ENCODE measurements at places on chromosomes 11 and 22.

- no peak for DNase-seq
Observed at GRCh38 chr11:35967042-35967441, 23.2 kb downstream of the LDLRAD3 start.

DNA sequence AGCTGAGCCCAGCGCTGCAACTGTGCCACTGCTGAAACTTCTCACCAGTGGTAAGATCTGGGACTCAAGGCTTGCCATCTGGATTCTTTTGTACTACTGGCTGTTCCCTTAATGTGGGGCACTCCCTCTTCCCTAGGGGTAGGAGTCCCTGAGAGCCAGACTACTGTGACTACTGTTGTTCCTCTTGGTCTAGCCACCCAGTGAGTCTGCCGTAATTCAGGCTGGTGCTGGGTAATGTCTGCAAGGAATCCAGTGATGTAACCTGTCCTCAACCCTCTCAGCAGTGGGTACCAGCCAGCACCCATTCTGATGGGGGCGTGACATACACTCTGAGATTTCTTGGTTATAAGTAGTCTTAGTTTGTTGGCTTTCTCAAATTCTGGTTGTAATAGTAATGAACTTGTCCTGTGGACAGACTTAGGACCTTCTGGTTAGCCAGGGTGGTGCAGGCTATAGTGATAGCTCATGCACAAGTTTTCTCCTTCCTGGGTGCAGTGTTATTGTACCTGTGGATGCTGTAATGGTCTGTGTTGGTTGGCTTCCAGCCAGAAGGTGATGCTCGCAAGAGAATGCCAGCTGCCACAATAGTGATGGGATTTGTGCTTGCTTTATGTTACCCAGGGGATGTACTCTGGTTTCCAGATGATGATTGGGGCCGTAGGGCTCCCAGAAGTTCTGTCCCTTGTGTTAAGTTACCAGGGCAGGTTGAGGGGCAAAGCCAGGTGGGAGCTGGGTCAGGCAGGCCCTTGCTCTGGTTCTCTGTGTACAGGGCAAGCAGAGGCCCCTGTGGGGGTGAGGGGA lies 65.5 kb downstream of the ARHGAP42 start:
- DNase-seq: no peak

DNA sequence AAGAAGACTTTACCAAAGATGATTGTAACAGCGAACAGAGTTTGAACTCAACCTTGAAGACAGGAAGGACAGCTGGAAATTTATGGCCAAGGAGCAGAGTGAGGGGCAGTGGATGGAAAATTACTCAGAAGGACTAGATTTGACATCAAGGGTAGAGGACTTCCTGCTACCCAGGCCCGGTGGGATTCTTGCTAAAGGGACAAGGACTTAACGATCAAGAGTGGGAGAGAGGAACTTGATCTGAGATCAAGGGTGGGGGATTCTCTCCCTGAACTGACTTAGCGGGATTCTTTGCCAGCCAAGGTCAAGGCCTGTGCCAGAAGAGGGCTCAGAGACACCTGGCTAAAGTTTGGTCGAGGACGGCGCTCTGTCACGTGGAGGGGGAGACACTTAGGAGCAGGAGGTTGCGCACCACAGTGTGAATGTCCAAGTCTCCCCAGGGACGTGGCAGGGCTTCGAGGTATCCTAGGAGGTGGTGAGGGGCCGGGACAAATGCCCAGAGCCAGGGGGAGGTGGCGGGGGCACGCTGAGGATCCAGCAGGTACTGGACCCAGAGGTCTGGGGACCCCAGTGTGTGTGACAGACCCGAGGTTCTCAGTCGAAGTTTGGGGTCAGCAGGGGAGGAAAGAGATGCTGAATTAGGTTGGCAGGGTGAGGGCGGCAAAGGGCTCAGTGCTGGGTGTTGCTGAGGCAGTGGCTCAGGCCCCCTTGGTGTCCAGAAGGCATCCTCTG lies 46.1 kb upstream of the SHISAL1 start:
- DNase-seq: no peak

DNA sequence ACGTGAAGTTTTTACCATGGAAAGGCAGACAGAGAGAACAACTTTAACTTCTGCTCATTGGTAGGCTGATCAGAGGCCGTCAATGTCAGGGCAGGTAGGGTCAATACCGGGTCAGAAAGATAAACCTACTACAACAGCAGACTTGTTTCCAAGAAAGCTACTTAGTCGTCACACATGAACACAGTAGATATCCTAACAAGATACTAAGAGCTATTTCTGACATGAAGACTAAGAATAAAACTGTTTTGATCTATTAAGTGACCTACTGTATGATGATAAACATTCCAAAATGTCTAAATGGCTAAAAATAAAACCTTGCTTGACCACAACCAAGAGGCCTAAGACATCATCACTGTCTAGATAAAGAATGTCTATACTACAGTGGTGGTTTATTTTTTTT lies 231.3 kb downstream of the CADM1 start:
- no peak for DNase-seq

- no peak for DNase-seq
Observed at GRCh38 chr11:29293825-29294224, 723.0 kb downstream of the KCNA4 start.

GRCh38 chr11:16986434-16987204 lies 27.6 kb downstream of the PLEKHA7 start:
- no peak for DNase-seq

GRCh38 chr22:44730022-44730393 lies 22.4 kb upstream of the ARHGAP8 start:
- no peak for DNase-seq

Measured in T-helper 17 cell (primary cell).